ENCODE measurements at places on chromosomes 3 and 15.
A peak's percentile ranks its signal among the peaks of the same experiment; 100 is the strongest.

DNA sequence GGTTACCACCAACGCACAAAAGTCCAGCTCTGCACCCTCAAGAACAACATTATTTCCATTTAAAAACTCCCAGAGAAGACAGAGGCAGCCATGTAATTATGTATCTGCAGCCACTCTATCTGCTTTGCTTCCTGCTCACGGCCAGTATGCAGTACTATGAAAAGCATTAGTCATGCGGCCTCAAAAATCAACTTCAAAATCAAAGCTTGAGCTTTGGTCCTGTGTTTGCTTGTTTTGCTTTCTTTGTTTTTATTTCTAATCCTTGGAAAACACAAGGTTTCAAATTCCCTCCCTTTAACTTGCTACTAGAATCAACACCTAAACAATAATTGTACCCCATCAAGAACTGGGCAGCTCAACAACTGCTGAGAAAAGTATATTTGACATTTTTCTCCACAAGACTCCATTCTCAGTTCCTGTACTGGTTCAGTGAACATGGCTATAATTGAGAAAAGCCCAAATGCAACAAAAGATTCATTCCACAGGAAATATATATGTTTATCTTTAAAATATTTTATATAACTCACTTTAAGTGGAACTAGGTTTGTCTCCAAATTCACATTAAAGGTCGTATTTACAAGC is 37.6 kb downstream of the GBE1 start:
- DNase-seq = no peak

DNA sequence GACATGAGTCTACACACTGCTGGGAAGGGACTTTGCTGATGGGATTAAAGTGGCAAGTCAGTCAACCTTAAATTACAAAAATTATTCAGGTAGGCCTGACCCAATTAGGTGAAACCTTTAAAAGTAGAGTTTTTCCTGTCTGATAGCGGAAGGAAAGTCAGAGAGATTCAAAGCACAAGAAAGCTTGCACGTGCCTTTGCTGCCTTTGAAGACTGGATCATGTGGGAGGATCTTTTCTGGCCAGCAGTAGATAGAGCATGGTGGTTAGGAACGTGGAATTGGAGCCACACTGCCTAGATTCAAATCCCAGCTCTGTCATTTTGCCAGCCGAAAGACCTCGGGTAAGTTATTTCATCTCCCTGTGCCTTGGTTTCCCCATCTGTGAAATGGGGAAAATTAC is 265.8 kb upstream of the PROK2 start:
- DNase-seq = no peak

- DNase-seq = no peak
Measured at GRCh38 chr15:99980752-99981151, 247.5 kb upstream of the LYSMD4 start.

DNA sequence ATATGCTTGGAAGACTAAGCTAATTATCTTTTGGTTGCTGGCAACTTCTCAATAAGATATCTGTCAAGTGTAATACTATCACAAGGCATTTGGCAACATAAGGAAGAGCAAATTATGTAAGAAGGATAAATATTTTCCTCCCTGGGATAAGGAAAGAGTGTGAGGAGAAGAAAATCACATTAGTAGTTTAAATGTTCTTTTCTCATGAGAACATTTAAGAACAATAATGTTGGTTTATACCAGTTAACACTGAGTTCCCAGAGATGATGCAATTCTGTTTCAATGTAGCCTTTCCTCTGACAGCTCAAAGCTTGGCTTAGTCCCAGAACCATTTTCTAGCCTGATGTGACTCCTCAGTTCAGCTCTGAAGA is 66.1 kb upstream of the NPHP3 start:
- DNase-seq = no peak

- DNase-seq = no peak
Measured at GRCh38 chr15:100879464-100880138, at the start of gene ALDH1A3. Gene ALDH1A3 (plus strand): TSS chr15:100879831. CDS start chr15:100879908, 77 bp downstream.

- no peak for DNase-seq
Measured at GRCh38 chr3:78221796-78222195, 1181.9 kb downstream of the ROBO2 start.

- DNase-seq = no peak
Measured at GRCh38 chr3:23877329-23877980, 39.3 kb downstream of the NKIRAS1 start.

DNA sequence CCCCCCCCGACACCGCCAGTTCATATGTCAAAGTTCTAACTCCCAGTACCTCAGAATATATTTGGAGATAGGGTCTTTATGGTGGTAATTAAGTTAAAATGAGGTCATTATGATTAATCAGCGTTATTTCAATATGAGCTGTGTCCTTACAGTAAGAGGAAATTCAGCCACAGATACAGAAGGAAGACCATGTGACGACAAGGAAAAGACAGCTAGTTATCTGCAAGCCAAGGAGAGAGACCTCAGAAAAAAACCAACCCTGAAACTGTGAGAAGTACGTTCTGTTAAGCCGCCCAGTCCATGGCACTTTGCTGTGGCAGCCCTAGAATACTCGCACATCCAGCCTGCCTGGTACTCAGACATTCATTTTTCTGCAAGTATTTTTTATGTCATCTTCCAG is 62.3 kb upstream of the ARL8B start:
- DNase-seq = no peak

- no peak for DNase-seq
Measured at GRCh38 chr3:4906107-4906621, 73.1 kb upstream of the BHLHE40 start.

DNA sequence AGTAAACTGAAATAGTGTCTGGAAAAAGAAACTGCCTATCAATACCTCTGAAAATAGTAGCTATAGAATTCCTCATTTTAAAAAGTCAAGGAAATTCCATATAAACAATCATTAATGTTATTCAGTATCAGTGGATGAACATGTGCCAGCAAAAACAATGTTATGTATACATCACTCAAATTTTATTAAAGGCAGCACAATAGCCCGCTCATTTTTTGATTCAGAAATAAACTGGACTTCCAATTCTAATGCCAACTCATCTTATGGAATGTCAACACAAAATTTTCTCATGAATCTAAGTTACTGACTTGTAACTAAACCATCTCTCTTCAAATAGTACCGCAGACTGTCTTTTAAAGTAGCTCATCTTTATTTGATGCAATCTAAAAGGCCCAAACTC is 19.0 kb downstream of the THBS1 start:
- DNase-seq = no peak

GRCh38 chr15:59687836-59688235 is 1.3 kb downstream of the BNIP2 start:
- DNase-seq = no peak

DNA sequence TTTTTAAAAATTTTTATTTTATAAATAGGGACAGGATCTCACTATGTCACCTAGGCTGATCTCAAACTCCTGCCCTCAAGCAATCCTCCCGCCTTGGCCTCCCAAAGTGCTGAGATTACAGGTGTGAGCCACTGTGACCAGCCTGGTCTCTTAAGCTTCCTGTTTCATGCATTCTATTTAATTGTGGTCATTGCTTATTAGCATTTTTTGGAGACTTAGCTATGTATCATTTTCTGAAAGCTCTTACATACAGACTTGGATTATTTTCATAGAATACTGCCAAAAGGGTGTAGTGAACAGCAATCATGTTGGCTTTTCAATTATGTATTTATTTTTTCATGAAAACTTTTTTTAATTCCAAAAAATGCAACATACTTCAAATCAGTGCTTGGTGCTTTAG is 51.5 kb upstream of the DCUN1D1 start:
- DNase-seq = no peak

GRCh38 chr3:178419071-178419470 is 117.2 kb upstream of the KCNMB2 start:
- DNase-seq = no peak

DNA sequence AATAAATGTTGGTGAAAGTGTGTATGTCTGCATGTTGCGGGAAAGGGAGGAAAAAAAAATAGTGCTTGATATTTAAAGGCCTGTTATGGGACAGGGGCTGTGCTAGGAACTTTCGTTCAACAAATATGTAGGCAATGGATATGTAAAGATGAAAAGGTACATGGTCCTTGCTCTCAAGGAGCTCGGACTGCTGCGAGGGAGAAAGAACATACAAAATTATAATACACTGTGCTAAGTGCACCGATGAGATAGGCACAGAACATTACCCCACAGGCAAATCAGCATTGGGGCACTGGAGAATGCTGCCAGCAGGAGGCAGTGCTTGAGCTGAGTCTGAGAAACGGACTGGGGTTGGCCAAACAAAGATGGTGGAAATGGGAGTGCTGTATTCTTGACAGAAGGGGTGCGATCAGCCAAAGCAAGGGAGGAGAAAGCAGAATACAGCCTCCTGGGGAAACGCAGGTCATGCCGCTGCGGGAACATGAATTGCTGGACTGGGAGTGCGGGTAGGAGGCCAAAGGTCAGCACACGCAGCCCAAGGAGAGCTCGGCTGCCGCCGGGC is 649 bp downstream of the C15orf40 start:
- DNase-seq = peak; percentile 74

DNA sequence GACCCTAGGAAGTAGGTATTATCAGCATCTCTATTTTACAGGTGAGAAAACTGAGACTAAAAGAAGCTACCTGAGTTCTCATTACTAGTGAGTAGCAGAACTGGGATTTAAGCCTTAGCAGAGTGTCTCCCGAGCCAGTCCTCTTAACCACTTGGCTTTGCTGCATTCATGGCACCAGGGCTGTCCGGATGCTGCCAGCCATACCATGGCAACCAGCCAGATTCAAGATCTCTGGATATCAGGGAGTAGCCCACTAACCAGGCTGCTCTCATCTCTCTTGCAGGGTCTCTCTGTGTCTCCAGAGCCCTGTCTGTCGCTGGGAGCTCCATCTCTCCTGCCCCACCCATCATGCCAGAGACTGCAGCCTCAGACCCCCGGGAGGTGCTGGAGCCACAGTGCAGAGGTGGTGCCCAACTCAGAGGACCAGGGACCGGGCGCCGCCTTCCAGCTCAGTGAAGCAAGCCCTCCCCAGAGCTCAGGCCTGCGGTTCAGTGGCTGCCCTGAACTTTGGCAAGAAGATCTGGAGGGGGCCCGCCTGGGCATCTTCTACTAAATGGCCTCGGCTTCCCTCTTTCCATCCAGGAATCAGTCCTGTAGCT is 1.7 kb downstream of the MESP2 start:
- no peak for DNase-seq

DNA sequence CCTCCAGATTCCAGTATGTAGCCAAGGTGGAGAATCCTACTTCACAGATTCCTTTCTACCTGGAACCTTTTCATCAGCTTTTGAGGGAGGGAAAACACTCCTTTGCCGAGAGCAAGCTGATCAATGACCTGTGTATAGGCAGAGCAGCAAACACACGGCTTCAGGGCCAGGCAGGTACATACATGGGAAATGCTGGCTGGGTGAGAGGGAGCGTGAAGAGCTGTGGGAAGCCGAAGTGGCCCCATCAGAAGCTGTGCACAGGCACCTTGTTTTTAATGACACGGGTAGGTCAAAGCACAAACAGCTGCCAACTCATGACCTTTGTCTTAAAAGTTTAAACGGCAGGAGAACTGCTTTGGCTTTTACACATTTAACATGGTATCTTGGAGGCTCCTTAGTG is 25.3 kb downstream of the STARD5 start:
- no peak for DNase-seq

GRCh38 chr3:45604066-45604465 is 9.5 kb downstream of the LIMD1 start:
- DNase-seq = no peak

DNA sequence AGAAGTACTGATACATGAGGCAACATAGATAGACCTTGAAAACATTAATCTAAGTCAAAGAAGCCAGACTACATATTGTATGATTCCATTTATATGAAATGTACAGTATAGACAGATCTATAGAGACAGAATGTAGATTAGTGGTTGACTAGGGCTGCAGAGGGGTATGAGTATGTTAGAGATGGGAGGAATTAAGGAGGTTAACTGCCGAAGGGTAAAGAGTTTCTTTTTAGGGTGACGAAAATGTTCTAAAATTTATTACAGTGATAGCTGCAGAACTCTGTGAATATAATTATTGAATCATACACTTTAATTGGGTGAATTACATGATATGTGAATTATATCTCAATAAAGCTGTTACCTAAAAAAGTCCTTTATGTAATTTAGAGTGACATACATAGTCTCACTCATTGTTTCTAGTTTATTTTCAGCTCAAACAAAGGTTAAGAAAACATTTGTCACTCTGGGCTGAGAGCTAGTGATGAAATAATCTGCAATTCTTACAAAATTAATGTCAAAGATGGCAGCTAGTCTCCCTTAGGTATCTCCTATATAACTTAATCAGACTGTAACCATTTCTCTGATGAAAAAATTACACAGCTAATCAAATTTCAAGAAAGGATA is 61.4 kb downstream of the DENND4A start:
- no peak for DNase-seq

- DNase-seq = no peak
Measured at GRCh38 chr15:56984681-56985481, 66.4 kb downstream of the TCF12 start.

DNA sequence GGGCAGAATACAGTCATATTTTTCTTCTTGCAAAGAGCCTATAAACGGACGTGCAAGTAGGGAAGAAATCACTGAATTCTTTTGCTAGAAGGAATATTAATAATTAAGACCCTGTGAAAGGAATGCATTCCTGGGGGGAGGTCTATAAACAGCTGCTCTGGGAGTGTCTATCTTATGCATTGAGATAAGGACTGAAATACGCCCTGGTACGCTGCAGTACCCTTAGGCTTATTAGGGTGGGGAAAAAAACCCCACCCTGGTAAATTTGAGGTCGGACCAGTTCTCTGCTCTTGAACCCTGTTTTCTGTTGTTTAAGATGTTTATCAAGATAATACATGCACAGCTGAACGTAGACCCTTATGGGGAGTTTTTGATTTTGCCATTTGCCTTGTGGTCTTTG is 100.0 kb upstream of the KBTBD8 start:
- no peak for DNase-seq

DNA sequence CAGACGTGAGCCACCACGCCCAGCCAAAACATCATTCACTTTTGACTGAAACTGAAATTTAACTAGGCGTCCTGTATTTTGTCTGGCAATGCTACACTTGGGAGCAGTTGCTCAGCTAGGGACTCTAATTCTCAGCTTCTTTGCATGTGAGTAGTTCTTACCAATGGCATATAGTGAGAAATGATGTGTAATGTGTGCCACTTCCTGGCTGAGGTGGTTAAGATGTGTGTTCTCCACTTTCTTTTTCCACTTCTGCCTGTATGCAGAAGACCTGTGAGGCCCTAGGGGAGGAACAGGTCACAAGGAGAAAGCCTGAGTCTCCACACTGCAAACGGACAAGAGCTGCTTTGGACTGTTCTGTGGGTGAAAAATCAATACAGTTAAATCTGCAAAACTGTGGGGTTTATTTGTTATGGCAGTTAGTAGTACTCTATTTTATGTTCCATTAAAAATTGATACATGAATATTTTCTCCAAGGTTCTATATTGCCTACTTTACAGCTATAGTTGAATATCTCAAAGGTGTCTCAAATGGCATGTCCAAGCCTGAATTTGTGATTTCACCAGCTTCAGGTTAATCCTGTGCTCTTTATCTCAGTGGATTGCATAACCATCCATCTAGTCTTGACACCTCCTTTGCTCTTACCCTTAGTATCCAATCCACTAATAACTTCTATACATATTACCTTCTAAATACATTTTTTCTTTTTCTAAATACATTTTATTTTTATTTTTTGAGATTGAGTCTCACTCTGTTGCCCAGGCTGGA is 59.3 kb downstream of the NR1D2 start:
- DNase-seq = no peak

- DNase-seq = no peak
Measured at GRCh38 chr3:44334326-44334725, 4.2 kb upstream of the TCAIM start.

Data from activated CD8-positive, alpha-beta memory T cell treated with anti-CD3 and anti-CD28 coated beads, Interleukin-2, amount 50 U/mL, for 4 hours (primary cell).